Regular cardiac myocyte (primary cell): ENCODE measurements at places on chromosomes 4 and X. TPM values are rescaled to one million over a fixed set of nuclear protein-coding genes. Genes with fewer than 3 reads are reported as not detected.

The GRID2 gene
- total RNA-seq: 0.58 and 0.85 TPM in 2 replicates

The FRMD7 gene
- total RNA-seq: not detected in 2 replicates

The PNCK gene
- total RNA-seq: under 0.01 and 0.85 TPM in 2 replicates

The MND1 gene
- 1.4 and 10.2 TPM in 2 replicates for total RNA-seq

The STARD8 gene
- total RNA-seq: 1.7 and 4.6 TPM in 2 replicates

The RAB41 gene
- total RNA-seq: not detected in 2 replicates

The MAGEA2 gene
- not detected in 2 replicates for total RNA-seq

The SLC25A43 gene
- total RNA-seq: 23.8 and 24.8 TPM in 2 replicates

The TENT5D gene
- not detected in 2 replicates for total RNA-seq

The SRPX gene
- total RNA-seq: 132 and 292 TPM in 2 replicates

The WWC2 gene
- 22.8 and 36.4 TPM in 2 replicates for total RNA-seq

The ARR3 gene
- total RNA-seq: not detected in 2 replicates

The RHOXF1 gene
- total RNA-seq: not detected in 2 replicates

The UBA6 gene
- 173 and 243 TPM in 2 replicates for total RNA-seq

The SOX3 gene
- not detected in 2 replicates for total RNA-seq

The CXCL10 gene
- under 0.01 and 0.28 TPM in 2 replicates for total RNA-seq

The BTC gene
- total RNA-seq: under 0.01 and 0.28 TPM in 2 replicates

The ZMAT1 gene
- total RNA-seq: 0.38 and 2.0 TPM in 2 replicates

The SLC10A6 gene
- not detected in 2 replicates for total RNA-seq

The RBMXL3 gene
- not detected in 2 replicates for total RNA-seq

The ANKRD17 gene
- total RNA-seq: 48.3 and 54.4 TPM in 2 replicates

The CFAP47 gene
- total RNA-seq: under 0.01 TPM in 1 of 2 replicates, not detected in the other

The OTUD4 gene
- 20.9 and 26.6 TPM in 2 replicates for total RNA-seq
